Fibroblast of mammary gland (primary cell): ENCODE measurements at places on chromosomes 6 and 20.

DNA sequence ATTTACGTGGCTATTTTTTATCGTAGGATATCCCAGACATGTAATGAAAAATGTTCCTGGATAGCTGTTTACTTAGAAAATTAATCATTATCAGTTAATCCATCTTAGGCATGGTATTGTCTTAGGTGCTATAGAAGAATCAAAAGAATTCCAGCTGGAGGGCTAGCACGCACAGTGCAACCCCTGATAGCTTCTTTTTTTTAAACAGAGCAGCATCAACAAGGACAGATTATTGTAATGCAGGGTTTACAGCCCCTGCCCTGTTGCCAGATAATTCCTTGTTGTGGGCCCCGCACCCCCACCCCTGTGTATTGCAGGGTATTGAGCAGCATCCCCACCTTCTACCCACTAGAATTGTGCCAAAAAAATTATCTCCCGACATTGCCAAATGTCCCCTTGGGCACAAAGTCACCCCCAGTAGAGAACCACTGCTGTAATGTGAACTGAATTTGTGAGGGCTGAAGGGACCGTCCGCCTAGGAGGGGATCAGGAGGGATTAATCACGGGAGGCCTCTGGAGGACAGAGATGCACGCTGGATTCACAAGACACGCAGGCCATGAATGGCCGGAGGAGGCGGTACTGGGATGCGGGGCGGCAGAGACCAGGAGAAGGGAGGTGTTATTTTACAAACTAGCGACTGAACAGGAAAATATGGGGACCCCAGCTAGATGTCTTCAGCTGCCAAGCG is 174.6 kb downstream of the ZDHHC14 start:
- DNase-seq: no peak

DNA sequence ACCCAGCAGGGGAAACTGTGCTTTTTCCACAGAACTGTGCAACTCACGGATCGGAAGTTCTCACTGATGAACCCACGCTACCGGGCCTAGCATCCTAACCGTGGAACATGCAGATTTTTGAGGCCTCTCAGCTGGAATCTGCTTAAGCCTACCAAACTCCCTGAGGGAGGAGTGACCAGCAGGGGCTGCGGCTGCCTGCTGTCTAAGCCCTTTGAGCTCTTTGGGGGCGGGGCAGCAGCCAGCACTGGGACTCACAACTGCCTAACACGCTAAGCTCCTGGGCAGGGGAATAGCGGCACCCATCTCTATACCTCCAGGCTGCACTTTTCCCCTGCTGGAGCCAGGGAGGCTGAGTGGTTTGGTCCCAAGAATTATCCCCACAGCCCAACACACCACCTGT is 20.4 kb upstream of the METTL24 start:
- DNase-seq: no peak

DNA sequence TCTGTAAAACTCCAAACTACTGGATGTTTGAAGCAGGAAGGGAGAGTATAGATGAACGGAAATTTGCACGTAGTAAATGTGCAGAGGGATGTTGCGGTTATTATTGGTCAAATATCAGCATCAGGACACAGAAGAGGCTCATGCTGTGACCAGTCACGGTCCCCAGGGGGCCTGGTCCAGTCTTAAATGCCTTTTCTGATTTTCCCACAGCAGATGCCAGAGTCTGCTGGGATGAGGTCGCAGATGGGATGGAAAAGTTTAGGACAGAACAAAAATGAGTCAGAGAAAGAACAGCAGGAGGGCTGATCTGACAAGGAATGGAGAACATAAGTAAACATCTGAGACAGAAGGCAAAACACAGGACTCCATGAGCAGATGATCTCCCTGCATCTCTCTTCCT is 11.7 kb upstream of the SIRPG start:
- peak; percentile 16 for DNase-seq

- peak; percentile 83 for DNase-seq
Observed at GRCh38 chr6:149014631-149015534, 268.1 kb downstream of the UST start.

DNA sequence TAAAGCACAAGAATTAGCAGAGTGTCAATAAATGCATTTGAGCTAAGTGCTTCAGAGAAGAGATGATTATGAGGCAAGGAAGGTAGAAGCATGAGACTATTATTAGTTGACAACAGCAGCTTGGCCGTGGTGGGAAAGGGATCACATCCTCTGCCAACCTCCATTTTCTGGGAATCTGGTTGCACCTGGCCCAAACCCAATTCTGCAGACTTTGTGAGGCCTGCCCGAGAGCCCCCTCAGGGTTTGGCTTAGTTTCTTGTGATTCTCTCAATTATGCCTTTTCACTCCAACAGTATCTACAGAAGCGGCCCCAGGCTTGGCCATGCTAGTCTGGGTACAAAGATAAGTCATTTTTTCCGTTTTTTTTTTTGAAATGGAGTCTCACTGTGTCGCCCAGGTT is 111.0 kb upstream of the B3GAT2 start:
- DNase-seq: no peak

DNA sequence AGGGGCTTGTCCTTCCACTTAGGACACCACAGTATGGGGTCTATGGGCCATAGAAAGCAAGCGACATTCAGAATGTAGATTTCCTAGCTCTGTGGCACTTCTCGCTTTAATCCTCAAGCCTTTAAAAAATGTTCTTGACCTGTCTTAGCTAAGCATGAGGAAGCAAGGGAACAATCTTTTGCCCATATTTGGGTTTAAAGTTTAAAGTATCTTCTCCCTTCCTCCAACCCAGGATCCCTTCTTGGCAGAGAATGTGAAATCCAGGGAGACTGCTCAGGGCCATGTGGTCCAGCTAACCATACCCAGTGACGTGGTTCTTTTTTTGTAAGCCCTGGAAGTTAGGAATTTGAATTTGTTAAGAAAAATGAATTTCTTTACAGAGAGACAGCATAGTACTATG is 289.9 kb downstream of the BTBD9 start:
- peak; percentile 69 for DNase-seq

DNA sequence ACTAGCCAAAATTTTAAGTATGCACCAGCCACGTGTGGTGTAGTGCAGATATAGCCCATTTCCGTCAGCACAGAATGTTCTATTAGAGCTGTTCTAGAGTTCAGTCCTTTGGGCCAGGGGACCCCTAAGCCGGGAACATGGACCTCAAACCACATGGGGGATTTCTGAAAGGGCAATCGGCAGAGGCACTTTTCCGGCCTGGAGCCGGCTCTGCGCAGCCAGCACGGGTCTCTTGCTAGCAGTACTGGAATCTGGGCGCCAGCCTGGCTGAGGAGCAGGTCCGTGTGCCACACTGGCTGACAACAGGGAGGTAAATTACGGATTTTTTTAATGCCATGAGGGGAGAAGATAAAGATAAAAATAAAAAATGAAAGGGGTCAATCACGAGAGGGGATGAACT is 120.5 kb downstream of the SULF2 start:
- no peak for DNase-seq

DNA sequence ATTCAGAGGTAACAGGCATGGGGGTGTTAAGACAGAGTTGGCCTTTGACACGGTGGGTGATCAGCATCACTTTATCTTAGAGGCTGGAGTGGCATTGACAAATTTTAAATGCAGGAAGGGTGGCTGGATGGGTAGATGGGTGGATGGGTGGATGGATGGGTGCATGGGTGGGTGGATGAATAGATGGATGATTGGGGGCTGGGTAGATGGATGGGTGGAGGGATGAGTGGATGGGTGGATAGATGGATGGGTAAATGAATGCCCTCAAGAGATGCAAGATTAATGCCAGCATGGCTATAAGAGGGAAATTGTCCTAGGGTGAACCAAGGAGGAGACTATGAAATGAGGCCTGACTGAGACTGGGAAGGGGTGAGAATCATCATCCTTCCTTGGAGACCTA is 18.4 kb downstream of the ITPR3 start:
- DNase-seq: no peak

GRCh38 chr6:28000351-28001045 is 43.5 kb downstream of the OR2B6 start:
- DNase-seq: no peak

DNA sequence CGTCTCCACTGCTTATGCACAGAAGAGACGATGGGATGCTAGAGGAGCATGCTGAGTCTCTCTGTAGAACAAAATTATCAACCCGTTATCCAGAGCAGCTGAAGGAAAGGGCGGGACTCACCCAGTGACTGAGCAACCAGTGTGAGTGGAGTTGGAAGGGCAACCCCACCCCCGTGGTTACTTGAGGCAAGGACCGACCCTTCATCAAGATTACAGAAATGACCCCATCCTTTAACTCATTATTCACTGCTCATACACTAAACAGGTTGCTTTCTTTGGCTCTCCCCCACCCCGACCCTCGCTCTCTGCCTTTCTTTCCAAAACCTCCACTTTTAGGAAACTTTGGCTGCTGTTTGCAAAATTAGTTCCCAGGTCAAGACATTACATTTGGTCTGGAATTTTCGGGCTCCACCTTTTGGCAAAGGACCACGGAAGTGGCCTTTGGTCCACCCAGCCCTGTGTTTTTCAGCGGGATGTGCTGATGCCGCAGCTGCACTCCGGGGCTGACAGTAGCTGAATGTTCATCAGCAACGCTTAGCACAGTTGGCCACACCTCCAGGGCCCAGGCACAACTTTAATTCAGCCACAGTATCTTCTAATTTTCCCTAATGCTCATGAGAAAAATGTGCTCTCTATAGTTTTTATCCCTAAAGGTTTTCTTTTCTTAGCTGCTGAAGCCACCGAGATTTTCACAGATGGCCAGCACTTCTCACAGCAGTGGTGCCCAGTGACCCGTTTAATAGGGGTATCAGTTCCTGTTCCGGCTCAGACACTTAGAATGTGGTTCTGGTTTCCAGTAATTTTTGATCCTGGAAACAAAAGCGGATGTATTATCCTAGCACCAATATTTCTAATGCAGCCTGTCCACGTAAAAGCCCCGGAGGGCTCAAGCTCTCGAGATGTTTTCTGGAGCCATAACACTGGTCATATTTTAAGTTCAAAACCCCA is 103.6 kb upstream of the NXT1 start:
- DNase-seq: no peak

GRCh38 chr6:15776458-15776980 is 113.7 kb upstream of the DTNBP1 start:
- no peak for DNase-seq

DNA sequence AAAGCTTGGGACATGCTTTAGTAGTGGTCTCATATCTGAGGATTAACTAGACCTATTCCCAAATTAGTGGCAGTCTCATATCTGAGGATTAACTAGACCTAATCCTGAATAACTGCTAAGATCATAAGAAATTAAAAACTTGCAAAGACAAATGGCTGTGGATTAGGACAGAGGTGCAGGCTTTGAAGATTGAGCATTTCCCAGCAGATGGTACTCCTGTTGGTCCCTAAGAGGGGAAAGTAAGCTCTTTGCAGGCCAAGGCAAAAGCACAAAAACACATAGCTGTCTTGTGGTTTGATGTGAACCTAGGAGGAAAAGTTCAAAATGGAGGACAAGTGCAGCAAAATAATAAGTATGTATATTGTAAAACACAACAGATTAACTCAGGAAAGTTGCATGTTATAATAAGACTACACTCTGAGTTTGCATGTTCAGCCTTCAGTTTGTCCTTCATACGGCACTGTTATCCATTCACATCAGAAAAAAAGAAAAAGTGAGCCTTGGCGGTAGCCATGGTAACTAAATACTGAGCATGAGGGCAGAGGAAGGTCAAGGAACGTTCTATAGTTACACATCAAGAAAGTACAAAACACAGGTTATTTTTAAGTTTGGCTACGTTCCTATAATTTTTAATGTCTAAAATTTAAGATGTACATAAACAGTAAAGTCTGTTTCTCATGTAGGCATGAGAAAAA is 62.8 kb downstream of the FILIP1 start:
- DNase-seq: no peak

DNA sequence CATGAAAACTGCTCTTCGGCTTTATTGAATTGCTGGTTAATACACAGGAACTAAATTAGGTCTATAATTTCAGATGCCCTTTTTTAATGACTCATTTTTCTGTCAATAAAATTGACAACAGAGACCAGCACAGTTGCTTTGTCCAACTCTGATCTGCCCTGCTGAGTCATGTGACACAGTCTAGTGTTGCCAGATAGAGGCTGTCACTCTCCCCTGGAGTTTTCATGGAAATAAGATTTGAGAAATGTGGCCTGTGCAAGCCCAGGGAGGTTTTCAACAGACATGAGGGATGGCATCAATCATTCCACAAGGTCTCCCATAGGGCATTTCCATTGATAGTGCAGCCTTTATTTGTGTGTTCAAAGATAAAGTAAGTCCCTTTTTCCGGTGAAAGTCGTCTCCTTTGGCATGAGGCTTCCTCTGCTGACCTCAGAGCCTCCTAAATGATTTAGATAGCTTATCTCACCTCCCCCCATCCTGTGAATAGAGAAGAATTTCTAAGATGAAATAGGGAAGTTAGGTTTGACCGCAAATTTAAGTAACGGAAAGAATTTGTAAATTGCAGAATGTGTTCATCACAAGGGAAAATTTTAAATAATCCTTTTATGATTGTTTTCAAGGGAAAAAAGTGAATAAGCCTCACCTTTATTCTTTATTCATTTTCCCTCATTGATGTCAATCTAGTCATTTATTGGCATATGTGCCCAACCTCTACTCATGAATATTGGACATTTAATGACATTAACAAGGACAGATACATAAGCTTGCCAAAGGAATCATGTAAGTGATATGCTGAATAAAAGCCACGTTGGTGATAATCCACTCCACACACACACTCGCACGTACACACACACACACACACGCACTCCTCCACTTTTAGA is 277.7 kb downstream of the ADGB start:
- DNase-seq: no peak

DNA sequence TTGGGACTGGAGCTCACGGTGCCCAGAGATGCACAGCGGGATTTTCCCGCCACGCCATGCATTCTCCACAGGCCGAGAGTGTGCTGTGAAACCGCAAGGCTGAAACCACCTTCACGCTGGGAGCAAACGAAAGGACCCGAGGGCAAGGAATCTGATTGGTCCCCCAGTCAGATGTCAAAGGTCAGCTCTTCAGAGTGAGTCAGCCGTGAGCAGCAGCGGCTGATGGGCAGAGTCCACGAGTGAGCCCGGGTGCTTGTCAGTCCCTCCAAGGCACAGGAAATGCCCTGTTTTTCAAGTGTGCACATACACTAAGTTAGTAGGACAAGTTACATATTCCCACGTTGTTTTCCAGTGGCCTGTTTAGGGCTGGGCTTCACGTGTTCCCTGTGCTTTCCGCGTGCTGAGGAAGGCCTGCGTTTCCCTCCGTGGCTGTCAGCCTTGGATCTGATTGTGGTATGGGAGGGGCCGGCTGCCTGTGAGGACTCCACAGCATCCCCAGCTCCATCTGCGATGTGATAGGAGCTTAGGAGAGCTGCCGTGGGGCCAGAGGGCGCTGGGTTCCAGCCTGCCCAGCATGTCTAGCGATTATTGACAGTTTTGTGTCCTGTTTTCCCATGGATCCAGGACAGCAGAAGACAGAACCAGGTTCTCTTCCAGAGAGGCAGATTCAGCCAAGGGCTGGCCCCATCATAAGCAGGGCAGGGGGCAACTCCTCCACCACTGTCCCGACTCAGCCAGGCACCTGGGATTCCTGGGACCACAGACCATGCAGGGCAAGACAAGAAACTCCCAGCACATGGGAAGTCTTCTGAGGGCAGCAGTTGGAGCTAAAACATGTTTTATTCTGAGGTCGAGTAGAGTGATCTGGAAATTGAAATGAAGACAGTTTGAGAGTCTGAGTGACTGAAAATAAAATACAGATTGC is 38.2 kb upstream of the FRMD1 start:
- DNase-seq: no peak

GRCh38 chr6:11833626-11834592 is 55.3 kb upstream of the ADTRP start:
- DNase-seq: no peak

- DNase-seq: no peak
Observed at GRCh38 chr20:15030826-15031225, 693.4 kb upstream of the FLRT3 start.
